ENCODE measurements at places on chromosomes 7 and 10.
A peak's percentile ranks its signal among the peaks of the same experiment; 100 is the strongest.

- no peak for DNase-seq
Measured at GRCh38 chr7:22444181-22444971, 55.6 kb downstream of the STEAP1B start.

DNA sequence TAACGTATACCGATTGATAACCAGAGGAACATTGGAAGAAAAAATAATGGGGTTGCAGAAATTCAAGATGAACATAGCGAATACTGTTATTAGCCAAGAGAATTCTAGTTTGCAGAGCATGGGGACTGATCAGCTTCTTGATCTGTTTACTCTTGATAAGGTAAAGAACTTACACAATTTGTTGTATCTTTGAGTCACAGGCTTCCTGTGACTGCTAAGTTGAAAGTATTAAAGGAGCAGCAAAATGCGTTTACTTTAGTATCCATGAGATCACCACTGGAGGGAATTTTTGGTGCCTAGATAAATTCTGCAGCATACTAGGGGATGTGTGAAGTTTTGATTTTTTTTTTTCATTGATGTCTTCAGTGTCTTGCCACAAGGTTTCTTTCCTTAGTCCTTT lies 103.6 kb downstream of the BTAF1 start:
- DNase-seq, result peak; percentile 91

DNA sequence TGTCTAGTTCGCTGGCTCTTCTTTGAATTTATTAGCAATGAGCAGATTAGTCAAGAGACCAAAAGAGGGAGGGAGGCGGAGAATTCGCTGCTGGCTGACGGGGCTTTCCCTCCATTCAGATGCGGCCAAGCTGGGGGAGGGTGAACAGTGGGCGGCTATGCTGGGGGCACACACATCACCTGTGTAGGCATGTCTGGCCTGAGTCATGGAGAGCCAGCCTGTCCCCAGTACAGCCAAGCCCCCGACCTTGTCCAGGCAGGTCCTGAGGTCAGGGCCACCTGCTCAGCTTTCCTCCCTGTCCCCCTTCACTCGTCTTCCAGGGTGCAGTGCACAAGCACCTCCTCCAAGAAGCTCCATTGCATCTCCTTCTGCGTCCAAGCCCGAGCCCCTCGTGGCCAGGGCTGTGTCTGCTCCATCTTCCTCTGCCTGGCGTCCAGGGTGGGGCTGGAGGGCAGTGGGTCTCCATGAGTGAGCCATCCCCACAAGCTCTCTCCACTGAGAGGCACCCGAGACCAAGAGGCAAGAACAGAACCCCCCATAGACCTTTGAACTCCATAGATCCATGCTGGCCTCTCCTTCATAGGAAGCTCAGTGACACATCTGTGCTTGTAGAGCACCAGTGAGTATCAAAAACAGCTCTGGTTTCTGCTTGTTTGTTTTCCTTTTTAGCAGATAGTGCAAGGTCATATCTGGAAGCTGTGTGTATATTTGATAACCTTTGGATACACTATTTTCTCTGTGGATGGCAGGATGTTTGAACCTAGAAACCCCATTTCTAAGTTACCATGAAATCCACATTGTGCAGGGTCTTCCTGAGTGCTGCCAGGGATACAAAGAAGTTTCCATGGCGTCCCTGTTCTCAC lies 1.9 kb upstream of the DEPP1 start:
- DNase-seq, result no peak

GRCh38 chr10:10917031-10917430 lies 100.6 kb upstream of the CELF2 start:
- DNase-seq, result no peak

DNA sequence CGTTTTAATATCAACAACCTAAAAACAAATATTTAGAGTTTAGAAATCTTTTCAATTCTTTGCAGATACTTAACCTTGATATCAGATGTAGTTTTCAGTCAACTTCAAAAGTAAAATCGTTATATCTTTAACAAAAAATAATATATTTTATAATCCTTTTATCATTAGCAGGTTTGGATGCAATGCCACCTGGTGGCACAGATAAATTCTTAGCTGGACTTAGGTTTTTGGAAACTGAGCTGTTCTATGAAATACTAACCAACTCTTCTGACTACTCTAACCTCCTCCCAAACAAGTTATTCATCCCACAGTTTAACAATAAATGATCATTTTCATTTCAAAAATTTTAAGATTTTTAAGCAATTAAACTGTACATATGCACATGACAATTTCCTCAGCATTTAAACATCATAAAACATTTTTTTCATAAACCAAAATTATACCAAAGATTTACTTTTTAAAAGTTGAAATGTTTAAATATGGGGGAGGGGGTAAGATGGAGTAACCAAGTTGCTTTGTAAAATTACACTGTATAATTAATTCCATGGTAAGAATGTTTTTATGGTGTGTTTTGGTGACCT lies 56.9 kb downstream of the HIBADH start:
- DNase-seq, result peak; percentile 43

DNA sequence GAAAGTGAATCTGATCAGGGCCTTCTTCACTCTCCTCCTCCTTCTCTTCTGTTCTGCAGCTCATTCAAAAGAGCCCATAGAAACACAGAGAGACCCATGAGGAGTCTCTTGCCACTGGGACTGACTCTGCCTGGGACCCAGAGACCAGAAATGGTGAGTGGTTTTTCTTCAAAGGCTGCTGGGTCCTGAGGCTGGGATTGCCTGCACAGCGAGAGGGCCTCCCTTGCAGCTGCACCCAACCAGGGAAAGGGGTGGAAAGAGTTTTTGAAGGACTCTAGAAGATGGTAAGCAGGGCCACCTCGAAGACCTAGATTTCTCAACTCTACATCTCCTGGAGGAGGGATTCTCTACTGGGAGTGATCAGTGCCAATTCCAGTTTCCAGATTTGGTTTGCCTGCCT lies 15.5 kb upstream of the HOXA13 start:
- DNase-seq, result no peak

GRCh38 chr10:33901166-33901565 lies 566.7 kb upstream of the NRP1 start:
- no peak for DNase-seq

DNA sequence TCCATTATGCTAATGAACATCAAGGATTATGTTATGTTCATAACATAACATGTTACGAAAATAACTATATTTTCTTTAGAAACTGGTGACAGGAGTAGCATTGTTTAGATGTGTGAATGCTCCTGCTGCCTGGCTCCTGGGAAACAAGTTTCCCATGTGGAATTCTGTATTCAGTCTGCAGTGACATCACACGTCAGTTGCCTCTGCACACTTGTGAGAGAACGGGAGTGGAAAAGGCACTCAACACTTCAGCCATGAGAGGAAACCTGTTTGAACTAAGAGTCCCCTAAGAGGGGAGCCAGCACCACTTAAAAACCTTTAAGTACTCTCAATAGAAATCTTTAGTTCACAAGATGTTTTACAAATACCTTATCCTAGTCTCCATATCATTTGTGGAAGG lies 140.3 kb upstream of the FAM20C start:
- no peak for DNase-seq

- no peak for DNase-seq
Measured at GRCh38 chr10:86262688-86263181, 103.9 kb downstream of the GRID1 start.

- DNase-seq, result peak; percentile 62
Measured at GRCh38 chr10:104080762-104081161, 4.9 kb downstream of the COL17A1 start.

DNA sequence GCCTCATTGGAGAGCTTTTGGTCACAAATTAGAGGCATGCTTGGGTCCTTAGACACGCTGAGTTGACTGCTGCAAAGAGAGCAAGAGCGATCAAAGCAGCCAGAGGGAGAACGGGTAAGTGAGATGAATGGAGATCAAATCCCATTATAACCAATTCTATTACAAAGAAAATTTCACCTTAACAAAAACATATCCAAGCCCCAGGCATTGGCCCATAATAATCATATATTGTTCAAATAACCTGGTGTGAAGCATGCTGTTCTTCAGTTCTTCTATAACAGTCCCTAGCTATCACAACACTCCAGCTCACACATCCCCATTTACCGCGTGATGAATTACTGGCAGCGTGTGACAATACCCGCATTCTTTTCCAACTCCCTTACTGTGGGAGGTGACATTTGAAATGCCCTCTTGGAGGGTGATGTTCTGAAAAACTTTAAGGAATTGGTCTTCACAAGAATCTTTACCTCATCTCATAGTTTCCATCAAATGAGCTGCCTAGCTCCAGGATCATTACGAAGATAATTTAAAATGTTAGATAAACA lies 156.1 kb upstream of the PLXNA4 start:
- DNase-seq, result no peak

- DNase-seq, result no peak
Measured at GRCh38 chr7:71184136-71184535, 52.2 kb downstream of the GALNT17 start.

DNA sequence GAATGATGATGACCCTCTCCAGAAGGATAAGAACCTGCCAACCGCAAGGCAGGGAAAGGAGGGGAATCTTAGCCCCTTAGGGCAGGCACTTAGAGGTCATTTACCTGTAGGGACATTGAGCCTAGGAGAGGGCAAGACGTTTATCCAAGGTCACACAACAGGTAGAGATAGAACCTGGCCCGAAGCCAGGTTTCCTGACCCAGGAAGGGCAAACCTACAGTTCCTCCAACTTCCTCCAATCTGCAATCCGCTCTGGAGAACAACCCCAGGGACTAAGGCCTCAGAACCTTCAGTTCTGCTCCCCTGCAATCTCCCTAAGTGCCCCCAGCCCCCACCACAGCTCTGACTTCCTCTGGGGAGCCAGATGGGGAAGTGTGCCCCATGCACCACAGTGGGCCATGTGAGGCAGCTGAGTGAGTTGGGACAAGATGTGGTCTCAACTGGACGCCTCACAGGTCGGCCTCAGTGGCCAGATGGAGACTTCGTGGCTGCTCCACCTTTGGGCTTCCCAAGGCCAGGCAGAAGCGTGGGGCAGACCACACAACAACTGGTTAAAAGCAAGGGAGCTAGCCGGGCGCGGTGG lies 1.4 kb upstream of the PSAP start:
- peak; percentile 81 for DNase-seq

DNA sequence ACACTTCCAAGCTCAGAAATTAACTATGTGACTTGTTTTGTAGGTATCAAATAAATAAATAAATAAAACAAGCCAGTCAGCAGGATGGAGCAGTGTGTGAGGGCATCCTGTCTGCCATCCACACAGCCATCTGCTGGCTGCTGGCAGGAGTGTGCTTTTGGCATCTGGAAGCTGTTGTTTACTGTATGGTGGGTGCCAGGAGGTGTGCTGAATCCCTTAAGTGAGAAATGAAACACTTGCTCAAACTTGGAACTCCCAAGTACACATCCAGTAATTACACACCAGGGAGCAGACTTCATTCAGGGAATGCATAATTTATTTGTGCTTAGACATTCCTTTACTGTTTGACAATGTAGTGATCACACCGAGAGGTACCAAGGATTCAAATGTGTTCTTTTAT lies 16.9 kb upstream of the TAX1BP1 start:
- peak; percentile 48 for DNase-seq

GRCh38 chr10:43188702-43189101 lies 50.5 kb downstream of the CSGALNACT2 start:
- DNase-seq, result no peak

DNA sequence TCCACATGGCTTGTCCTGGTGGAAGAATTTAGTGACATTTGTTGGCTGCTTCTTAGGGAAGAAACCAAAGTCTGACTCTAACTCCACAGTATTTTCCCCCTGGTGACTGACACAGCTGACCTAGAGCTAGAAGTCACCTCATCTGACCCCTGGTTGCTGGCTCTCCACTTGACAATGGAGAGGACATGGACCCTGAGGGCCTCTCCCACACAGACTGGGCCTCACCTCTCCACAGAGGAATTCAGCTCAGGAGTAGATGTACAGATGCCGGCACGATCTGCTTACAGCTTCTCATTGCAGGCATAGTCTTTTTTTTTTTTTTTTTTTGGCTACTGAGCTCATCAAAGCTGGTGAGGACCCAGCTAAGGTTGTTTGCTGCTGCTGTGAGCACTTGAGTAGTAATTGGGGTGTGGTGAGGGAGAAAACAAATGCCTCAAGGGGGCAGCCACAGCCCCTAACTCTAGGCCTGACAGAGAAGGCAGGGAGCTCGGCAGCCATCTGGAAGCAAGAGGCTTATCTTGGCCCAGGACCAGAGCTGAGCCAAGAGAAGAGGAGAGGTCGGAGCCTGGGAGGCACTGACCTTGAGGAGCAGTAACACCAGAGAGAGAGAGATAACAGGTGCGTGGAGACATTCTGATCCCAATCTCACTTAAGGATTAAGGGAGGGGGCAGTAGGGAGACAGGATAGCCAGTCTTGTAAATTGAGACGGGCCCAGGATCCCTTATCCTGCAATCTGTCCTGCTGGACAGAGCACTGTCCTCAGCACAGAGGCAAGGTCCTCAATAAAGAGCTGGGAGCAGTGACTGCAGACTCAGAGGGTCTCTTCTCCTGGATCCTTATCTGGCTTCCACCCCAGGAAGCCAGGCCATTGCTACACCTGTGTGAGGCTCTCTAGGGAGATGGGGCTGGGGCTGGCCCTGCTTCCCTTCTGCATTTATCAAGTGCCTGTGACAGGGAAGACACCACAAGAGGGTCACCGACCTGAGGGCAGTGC lies 9.4 kb downstream of the PRSS58 start:
- DNase-seq, result no peak

- DNase-seq, result no peak
Measured at GRCh38 chr7:6284461-6285360, 12.3 kb upstream of the CYTH3 start.

DNA sequence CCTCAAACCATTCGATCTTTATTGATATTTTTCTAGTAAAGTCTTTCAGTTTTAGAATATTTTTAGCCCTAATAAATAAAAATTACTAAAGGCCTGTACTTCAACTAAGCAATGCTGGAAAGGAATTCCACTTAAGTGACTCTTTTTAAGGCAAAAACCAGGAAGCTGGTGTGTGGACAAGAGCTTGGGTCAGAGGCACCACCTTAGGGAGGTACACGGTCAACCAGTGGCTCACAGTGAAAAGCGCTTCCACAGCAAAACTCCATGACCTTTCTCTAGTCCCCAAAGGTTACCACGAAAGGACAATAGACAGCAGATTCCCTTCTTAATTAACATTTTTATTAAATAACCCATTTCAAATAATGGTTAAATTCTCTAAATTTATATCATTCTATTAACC lies 31.2 kb downstream of the ARL3 start:
- DNase-seq, result no peak

GRCh38 chr10:94288361-94289101 lies 74.2 kb downstream of the NOC3L start:
- no peak for DNase-seq

GRCh38 chr7:157002819-157003421 lies 7.5 kb downstream of the MNX1 start:
- DNase-seq, result no peak

DNA sequence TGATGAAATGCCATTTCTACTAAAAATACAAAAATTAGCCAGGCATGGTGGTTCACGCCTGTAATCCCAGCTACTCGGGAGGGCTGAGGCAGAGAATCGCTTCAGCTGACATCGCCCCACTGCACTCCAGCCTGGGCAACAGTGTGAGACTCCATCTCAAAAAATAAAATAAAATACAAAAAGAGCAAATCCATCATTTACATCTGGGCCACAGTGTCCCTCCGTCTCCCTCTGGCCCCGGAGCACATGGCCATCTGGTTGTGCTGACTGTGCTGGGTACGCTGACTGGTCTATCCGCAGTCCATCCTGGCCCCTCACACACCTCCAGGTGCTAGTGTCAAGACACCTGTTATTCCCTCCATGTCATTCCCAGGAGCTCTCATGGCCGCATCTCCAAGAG lies 42.1 kb downstream of the KCNH2 start:
- DNase-seq, result no peak

- DNase-seq, result no peak
Measured at GRCh38 chr7:974172-974571, 1.2 kb downstream of the COX19 start.

All from hematopoietic multipotent progenitor cell treated with erythropoietin and hydrocortisone succinate and interleukin-3 and kit ligand, for 4 days (in vitro differentiated cells).